ENCODE measurements at places on chromosomes 13 and 19.

DNA sequence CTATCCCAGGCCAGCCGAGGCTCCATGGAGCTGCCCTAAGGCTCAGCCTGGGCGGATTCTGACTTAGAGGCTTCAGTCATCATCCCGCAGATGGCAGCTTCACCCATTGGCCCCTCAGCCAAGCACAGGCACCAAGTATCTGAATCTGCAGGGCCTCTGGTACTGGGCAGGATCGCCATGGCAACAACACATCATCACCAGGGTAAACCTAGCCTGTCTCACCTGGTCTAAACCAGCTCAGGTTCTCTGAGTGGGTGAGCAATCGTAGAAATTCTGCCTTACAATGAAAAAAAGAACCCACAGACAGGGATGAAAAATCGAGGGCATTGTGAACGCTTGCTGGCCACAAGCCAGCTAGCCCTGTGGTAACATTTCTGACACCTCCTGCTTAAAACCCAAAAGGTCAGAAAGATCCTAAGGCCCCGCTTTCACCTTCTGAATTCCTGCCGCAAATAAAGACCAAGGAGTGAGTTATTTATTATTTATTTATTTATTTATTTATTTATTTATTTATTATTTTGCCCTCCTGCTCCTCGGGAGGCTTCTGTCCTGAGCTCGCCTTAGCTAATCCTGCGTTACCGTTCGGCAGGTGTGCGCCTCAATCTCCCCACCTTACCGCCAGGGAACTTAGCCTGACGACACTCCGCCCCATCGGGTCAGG lies 12.0 kb upstream of the CEACAM21 start:
- no peak for DNase-seq

DNA sequence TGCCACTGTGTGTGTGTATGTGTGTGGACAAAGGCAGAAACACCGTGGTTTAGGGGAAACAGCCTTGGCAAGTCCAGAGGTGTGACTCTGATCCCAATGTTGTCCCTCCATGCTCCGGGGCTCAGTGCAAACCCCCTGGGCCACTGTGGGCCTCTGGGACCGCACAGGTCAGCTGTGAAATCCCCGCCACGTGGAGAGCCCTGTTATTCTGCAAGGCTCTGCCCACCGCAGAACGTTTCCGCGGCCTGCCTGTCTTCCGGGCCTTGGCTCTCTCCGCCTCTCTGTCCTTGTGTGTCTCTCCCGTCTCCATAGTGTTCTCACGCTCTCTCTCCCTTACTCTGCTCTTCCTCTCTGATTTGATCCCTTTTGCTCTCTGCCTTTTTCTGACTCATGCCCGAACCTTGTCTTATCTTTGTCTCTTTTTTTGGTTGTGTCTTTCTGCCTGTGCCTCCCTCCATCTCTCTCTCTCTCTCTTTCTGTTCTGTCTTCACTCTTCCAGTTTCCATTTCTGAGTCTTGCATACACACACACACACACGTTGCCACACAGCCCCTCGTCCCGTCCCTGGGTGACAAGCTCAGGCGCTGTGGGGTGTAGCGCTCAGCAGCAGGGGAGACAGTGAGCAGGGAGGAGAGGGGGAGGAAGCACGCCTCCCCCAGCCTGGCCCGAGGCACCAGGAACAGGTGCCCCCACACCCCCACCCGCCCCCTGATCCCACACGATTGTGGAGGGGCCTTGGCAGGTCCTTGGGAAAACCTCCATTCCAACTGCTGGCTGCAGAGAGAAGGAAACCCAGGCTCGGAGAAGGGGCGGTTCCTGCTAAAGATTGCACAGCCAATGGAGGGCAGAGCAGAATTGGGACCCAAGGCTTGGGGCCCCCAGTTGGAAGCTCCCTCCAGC lies 3.0 kb downstream of the TTYH1 start:
- DNase-seq, result no peak

DNA sequence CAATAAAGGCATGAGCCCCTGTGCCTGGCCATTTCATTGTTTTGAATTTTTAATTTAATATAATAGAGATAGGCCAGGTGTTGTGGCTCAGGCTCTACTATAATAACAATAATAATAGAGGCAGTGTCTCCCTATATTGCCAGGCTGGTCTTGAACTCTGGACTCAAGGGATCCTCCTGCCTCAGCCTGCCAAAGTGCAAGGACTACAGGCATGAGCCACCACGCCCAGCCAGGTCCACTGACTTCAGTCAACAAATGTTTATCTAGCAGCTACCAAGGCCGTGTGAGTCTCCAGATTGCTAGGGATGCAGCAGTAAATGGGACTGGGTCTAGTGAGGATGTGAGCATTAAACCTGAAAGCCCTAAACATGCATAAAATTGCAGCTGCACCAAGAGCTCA lies 13.8 kb upstream of the ILF3 start:
- no peak for DNase-seq

DNA sequence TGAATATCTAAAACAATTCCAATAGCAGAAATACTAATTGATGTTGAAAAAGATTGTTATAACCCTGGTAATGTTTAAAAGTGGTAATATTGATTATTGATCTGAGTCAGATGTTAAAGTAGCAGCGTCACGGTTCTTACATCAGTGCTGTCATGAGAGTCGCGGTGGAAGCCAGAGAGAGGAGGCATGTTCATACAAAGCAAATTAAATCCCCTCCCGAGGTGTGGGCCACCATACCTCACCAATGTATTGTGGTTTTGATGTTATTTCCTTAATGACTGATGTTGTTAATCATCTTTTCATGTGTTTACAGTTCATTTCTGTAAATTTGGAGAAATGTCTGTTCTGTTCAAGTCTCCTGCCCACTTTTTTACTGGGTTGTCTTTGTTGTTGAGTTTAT lies 11.2 kb downstream of the ZNF317 start:
- no peak for DNase-seq

DNA sequence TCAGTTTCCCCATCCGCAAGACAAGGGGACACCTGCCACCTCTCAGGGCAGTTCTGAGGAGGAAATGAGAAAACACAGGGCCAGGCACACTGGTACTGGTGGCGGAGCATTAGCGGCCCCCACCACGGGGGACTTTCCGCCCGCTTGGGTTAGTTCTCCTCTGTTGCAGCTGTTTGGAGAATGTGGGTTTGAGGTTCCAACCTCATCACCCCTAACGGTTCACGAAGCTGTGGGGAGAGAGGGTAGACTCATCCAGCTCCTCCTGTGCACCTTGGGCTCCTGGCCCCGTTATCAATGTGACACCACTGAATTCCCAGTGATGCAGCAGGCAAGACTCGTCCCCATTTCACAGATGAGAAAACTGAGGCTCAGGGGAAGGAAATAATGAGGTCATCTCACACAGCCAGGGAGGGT lies 10.3 kb downstream of the PTPRS start:
- DNase-seq, result no peak
